ENCODE measurements at places on chromosomes 6 and 20.

- no peak for DNase-seq
Measured at GRCh38 chr20:10177326-10177725, 41.3 kb upstream of the SNAP25 start.

DNA sequence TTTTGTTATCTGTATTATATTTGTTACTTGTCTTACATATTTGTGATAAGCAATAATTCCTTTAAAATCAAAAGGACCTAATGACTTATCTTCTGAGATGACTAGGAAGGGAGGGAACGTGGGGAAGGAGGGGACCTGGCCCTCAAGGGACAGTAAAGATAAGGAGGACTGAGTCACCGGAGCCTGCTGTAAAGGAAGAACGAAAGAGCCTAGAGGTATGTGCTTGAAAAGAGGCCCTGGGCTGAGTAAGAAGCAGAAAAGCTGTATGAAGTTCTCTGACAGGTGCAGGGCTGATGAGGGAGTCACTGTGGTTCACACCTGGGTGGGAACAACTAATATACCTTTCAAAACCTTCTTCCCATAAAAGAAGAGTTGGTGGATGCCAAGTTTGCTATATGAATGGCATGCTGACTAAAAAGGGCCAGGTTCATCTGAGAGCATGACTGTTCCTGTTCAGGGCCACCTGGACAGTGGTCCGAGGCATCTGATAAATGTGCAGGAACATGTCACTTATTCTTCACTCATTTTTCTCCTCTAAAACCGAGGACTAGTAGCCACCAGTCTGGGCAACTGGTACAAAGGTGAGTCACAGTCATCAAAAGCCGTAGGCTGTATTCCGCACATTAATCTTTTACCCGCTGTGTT, 111.3 kb downstream of the TNFAIP3 start:
- DNase-seq, result no peak

GRCh38 chr6:161242779-161243693, 30.8 kb downstream of the AGPAT4 start:
- DNase-seq, result no peak

DNA sequence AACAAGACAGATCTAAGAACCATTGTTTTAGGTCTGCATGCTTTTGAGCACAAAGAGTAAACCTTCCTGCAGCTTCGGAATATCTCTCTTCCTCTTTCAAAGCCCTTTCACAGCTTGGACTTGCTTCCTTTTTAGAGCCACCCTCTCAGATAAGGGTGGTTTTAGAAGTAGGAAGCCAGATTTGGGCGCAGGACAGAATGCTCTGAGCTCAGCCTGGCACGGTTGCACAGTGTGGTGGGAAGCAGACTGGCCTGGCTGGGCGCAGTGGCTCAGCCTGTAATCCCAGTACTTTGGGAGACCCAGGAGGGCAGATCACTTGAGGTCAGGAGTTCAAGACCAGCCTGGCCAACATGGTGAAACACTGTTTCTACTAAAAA, 35.6 kb upstream of the PNRC1 start:
- no peak for DNase-seq

- DNase-seq, result no peak
Measured at GRCh38 chr6:116330511-116330910, 40.2 kb upstream of the DSE start.

- no peak for DNase-seq
Measured at GRCh38 chr6:17482711-17483110, 89.3 kb downstream of the CAP2 start.

DNA sequence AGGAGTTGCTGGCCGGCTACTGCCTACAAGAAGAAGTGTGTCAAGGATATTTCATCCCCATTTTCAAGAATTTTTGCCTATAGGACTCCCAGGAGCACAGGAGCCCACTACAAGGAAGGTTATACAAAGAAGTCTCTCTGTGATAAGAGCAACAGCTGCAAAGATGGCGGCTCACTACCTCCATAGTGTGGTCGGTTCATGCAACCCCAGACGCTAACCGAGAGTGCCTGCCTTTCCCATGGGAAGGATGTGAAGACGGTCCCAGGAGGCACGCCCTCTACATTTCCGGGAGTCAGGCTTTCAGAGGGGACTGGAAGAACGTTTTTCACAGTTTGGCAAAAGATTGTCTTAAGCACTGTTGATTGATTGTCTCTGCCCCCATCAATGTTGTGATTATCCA, 816.3 kb downstream of the QKI start:
- no peak for DNase-seq

DNA sequence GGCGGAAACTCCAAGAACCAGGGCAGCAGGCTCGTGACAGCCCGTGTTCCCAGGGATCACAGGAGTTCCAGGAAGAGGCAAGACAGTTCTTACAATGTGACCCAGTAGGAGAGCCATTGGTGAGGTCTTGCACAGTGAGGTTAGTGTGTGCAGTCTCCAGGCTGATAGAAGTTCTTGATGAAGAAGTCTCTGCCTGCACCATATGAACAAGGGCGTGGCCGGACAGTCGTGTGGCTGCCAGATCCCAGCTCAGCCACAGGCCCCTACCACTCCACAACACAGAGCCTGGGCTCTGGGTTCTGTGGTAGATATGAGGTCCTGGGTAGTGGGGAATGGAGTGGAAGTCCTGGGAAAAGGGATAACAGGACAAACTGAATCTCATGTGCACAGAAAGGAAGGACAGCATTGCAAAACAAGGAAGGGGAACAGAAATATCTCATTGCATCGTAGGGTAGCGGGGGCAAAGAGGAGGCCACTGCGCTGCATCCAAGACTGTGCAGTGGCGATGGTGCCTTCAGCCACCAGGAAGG, 65.2 kb downstream of the STX11 start:
- no peak for DNase-seq

DNA sequence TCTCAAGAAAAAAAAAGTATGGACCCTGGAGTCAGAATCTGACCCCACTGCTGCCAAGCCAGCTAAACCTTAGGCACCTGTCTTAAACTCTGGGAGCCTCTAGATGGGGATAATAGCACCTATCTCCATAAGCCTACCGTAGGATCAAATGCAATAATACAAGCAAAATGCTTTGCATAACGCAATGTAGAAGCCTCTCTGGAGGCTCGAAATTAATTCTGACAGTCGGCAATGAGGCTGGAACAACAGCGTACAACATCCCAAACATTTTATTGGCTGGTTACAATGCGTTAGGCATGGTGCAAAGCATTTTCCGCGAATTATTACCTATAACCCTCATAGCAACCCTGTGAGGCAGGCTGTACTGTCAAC, 521 bp downstream of the CDK5RAP1 start:
- no peak for DNase-seq

DNA sequence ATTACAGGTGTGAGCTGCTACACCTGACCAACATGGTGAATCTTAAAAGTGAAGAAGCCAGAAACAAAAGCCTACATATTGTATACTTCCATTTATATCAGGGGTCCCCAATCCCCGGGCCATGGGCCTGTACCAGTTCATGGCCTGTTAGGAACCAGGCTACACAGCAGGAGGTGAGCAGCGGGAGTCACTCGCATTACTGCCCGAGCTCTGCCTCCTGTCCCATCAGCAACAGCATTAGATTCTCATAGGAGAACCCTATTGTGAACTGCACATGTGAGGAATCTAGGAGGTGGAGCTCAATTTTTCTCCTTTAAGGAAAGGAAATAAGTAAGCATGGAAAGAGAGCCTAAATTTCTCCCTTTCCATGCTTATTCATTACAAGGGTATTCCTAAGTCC, 21.7 kb downstream of the CSNK2A1 start:
- no peak for DNase-seq

DNA sequence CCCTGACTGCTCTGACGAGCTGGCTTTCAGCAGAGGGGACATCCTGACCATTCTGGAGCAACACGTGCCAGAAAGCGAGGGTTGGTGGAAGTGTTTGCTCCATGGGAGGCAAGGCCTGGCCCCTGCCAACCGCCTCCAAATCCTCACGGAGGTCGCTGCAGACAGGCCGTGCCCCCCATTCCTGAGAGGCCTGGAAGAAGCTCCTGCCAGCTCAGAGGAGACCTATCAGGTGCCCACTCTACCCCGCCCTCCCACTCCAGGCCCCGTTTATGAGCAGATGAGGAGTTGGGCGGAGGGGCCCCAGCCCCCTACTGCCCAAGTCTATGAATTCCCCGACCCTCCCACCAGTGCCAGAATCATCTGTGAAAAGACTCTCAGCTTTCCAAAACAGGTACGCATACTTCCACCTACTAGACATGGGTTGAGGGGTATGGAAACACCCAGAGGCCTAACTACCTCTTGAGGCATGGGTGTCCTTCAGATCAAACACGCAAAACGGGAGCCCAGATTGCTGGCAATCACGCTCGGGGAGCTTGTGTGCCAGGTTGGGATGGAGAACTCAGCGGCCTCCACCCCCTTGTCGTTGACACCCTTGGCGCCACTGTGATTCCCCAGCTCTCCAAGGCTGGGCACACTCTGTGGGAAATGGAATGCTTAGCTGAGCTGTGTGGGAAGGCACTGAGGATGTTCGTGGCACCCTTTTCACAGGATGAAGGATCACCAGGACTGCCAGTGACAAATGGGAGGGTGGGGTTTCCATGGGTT, 25.3 kb downstream of the CASS4 start:
- DNase-seq, result no peak

GRCh38 chr6:142648036-142648451, 296.9 kb downstream of the HIVEP2 start:
- DNase-seq, result no peak

GRCh38 chr6:131001111-131001736, 61.8 kb downstream of the EPB41L2 start:
- no peak for DNase-seq

GRCh38 chr6:54772610-54773009, 74.0 kb upstream of the FAM83B start:
- DNase-seq, result no peak

DNA sequence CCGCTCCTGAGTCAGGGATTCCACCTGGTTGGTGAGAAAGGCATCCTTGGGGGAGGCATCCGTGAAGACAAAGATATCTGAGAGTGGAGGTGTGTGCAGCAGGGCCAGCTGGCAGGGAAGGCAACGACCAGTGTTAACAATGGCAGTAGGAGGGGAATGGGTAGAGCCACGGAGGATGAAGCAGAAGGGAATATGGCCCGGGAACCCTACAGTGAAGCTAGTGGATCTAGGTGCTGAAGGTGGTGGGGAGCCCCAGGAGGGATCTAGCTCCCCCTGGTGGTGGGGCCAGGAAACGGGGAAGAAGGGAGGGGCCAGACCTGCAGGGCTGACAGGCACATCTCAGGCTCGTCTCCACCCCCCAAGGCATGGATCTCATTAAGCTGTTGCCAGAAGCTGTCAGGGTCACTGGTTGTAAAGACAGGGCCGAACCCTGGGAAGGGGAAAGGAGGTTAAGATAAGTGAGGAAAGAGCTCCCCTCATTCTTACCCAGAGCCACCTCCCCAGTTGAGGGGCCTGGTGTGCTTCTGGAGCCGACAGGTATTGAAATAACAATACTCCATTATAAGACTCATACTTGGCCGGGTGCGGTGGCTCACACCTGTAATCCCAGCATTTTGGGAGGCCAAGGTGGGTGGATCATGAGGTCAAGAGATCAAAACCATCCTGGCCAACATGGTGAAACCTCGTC, 7.3 kb downstream of the VWA7 start:
- peak; percentile 73 for DNase-seq

Measured in effector CD4-positive, alpha-beta T cell (primary cell).